Spinal cord (tissue), 10 donors: ENCODE measurements at places on chromosomes 11 and 22. TPM values are rescaled to one million over a fixed set of nuclear protein-coding genes. Genes with fewer than 3 reads are reported as not detected.

BEST1 gene
- 7.3 TPM for total RNA-seq

CCDC88B gene
- 4.2 TPM for total RNA-seq

HEPN1 gene
- total RNA-seq = not detected

TTC38 gene
- total RNA-seq = 15.6 TPM

HEPHL1 gene
- total RNA-seq = not detected

NOX4 gene
- total RNA-seq = 4.7 TPM

NUP160 gene
- 55.5 TPM for total RNA-seq

UBQLN3 gene
- total RNA-seq = 0.39 TPM

GRCh38 chr22:37289156-37289735, 6.9 kb downstream of the CYTH4 start:
- no peak for DNase-seq

GRCh38 chr11:5815534-5815933, 6.8 kb downstream of the OR52N2 start:
- DNase-seq = no peak

- DNase-seq = no peak
These were observed 26.0 kb upstream of the FADD start for GRCh38 chr11:70176940-70177689.

DNA sequence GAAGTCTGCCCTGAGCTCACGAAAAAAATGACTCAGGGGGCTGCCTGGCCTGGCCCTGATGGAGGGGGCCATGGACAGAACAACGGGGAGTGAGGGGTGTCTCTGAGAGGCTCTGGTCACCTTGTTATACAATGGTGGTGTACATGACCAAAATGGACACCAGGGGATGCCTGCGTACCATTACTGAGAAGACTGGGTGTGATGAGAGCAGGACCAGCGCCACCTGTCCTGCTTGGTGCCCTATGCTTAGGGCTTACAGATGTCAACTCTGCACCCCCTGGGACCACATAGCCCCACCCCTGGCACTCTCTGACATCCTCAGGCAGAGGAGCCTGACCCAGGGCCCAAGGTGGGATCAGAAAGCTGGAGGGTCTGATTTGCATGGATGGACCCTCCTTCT, 104.8 kb downstream of the ZNF280B start:
- DNase-seq = no peak

GRCh38 chr22:36507518-36508010, 724 bp upstream of the FOXRED2 start:
- no peak for DNase-seq

DNA sequence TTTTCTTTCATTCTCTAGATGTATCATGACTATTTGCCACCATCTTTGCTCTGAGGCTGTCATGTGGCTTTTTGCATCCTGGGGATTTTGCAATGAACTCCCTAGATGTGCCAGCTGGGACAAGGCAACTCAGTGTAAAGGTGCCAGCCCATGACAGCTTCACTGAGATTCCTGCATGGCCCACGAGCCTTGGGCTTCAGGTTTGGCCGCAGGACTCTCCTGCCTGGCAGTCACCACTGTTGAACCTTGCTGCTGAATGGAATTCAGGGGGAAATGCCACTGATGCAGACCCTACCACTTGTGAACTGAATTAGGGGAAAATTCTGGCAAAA, 385.2 kb downstream of the SOX6 start:
- no peak for DNase-seq

DNA sequence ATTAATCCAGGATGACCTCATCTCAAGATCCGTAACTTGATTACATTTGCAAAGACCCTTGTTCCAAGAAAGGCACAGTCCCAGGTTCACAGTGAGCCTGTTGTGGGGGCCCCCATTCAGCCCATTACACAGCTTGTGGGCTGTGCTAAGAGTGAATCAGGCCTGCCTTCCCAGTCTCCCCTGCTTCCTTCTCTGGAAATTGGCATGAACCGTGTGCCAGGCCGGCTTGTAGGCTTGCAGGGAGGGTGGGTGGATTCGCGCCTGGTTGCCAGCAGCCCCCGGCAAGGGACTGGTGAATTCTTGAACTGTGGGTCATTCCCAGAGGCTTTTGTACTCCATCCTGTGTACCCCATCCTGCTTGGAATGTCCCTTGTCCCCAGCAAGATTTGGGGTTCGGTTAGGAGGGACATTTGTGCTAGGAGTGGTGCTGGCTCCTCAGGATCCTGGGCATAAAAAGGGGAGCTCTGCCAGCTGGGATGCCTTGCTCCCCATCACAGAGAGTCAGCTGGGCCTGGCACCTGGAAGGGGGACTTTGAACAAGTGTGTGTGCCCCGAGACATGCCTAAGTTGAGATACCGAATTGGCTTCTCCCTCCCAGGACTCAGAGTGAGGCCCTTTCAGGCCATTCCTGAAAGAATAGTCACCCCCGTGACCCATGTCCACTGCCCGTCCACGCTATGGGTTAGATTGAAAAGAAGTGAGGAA, 818.2 kb downstream of the BRD1 start:
- DNase-seq = no peak

DNA sequence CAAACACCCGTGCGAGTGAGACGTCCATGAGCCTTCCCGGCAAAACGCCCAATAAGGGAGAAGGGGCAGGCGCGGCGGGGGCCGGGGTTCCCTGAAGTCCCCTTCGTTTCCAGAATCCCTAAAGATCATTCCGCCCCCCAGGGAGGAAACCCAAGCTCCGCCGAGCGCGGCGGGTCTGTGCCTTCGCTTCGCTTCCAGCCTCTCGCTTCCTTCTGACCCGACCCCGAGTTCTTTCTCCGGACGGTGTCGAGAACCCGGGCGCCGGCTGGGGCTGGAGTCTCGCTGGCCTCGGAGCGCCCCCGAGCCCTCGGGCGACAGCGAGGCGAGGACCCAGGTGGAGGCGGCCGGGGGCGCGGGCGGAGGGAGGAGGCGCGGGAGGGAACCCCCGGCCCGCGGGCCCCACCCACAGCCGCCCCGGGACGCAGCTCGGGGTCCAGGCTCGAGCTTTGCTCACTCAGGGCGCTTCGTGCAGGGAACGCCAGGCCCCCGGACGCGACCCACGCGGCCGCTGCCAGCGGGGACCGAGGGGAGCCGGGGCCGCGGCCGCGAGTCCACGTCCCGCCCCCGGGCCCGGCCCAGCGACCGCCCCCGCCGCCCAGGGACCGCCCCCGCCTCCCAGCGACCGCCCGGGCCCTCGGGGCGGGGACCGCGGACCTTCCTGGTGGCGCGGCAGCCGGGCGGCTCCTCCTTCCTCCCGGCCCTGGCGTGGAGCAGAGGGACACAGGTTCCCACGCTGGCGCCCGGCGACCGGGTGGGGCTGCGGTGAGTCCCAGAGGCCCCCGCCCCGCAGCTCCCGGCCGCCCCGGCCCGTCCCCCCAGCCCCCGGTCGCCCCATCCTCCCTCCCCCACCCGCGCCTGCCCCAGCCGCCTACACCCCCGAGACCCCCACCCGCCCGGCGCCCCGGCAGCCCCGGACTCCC, at the start of gene PGGHG:
Gene PGGHG (plus strand): TSS at position 649 of the 920 bp plus-strand sequence. CDS start 691 bp downstream, outside the sequence.
- no peak for DNase-seq

DNA sequence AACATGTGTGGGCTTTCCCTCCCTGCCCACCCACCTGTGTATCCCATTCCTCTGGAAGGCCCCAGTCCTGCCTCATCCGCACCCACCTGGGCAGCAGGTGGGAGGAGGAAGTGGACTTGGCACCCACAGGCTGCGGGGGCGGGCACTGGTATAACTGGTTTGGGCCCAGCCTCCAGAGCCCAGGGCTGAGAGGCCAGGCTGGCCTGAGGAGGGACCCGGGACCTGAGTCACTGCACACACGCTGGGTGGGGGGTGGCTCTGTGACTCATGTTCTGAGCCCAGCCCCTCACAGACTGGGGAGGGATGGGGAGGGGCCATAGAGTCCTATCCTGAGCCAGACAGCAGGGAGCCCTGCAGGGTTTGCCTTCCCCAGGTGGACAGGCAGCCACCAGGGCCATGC, 16.7 kb downstream of the PHLDA2 start:
- DNase-seq = no peak

DNA sequence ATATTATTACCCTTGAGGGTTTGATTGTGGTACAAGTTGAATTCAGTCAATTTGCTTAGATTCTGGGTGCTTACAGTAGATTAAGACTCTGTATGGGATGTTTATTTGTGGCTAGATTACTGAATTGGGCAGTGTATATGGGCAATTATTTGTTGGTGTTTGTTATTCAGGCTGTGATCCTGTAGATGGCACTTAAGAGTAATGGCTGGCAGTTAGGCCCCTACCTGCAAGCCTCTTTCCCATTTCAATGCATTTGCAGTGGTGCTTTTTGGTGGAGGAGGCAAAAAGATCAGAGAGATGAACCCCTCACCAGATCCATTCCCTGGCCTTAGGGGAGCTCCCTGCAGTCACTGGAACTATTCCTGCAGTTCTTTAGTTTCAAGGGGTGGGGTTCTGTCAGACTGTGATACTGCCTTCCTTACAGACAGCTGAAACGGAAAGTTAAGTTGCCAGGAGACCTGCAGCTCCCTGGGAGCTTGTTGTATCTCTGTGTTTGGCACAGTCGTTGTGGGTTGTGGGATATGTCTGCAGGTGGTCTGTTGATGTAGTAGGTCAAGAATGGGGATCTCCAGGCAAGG, 199.5 kb downstream of the AASDHPPT start:
- DNase-seq = no peak

- no peak for DNase-seq
These were observed 24.6 kb downstream of the MRGPRD start for GRCh38 chr11:68956142-68956541.

DNA sequence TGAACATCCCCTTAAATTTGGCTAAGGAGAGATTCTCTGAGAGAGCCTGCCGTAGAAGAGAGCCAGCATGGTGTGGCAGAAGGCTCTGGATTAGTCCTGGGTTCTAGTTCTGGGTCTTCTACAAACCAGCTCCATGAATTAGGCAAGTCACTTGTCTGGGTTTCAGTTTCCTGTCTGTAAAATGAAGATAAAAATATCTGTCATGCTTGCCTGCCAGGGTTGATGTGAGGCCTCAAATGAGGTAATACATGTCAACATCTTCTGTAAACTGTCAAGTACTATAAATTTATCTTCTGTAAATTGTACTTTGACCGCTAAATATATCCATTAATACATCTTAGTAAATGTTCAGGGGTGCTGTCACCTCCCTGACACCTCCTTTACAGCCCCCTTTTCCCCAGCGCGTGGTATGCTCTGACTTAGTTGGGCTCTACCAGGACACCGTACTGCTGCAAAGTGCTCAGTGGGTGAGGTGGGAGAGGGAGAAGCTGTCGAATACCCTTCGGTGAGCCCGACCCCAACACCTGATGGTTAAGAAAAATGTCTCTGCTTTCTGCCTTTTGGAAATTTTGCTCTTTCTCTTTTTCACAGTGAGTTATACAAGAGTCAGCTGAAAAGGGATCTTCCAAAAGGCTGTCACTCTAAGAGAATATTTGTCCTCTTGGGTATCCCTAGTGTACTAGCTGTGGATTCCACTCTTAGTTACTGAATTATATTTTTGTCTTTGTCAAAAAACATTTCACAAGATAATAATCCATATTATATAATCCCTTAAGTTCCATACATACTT, 15.0 kb downstream of the RBX1 start:
- no peak for DNase-seq

- DNase-seq = no peak
These were observed at the start of gene EPS8L2 for GRCh38 chr11:705646-706438. TSS of gene EPS8L2 (plus strand) at chr11:706231. CDS start at chr11:709408, 3,177 bp downstream.
